ENCODE measurements at places on chromosomes 2 and 18.
A peak's percentile ranks its signal among the peaks of the same experiment; 100 is the strongest.

GRCh38 chr2:223316342-223316741 lies 264.4 kb downstream of the KCNE4 start:
- ATAC-seq = no peak

DNA sequence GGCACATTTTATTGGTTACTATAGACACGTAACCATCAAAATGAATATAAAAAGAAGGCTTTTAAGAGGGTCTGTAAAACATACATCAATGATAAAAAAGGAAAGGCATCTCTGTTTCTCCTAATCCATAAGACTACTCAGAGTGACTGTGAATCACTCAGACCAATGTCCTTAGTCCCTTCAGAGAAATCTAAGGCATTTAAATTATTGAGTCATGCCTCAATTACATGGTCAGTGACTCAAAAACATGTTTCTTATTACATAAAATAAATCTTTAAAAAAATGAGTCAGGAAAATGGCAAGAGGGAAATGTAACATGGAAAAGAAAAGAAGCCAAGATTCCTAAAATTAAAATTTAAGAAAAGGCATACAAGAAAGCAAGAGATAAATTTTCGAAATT lies 146.6 kb downstream of the ERBB4 start:
- no peak for ATAC-seq

DNA sequence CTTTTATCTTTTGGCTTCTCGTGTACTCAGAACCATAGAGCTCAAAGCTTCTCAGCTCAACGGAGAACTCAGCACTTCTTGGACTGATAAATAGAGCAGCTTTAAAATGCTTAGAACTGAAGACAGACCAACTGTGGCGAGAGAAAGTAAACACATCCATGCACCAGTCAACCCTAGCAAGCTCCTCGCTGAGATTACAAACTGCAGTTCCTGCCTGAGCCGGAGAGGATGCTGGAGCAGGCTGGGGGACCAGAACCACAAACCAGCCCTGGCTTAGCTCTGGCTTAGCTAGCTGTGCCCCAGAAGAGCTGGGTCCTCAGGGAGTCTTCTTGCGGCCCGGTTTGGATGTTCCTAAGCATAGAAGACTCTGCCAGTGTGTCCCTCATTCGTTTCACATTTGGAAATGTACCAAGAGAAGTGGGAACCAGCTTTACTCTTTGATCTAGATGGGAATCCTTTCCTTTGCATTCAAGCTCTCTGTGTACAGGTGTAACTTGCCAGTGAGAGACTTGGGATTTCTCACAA lies 5.6 kb downstream of the PAX8 start:
- ATAC-seq = peak; percentile 71

GRCh38 chr2:129347486-129348217 lies 631.8 kb upstream of the RAB6C start:
- peak; percentile 99 for ATAC-seq

GRCh38 chr2:45085487-45085886 lies 76.2 kb upstream of the SIX2 start:
- ATAC-seq = peak; percentile 16

DNA sequence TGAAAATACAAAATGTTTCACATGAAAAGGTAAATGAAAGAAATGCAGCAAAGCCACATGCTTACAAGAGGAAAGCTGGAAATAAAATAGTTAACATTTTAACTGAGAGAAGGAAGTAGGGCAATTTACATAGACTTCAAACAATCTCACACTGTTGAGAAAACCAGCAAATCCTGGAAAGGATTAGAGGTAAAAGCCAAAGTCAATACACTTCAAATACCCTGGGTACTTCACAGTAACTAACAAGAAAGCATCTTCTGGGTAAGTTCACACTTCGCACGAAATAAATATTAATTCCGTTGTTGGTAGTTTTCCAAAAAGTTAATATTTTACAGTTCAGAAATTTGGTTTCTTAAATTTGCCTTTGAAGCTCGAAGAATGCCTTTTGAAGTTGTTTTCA lies 3.5 kb upstream of the ERICH2 start:
- no peak for ATAC-seq

- ATAC-seq = no peak
Observed at GRCh38 chr2:126643431-126643830, 12.5 kb upstream of the GYPC start.

DNA sequence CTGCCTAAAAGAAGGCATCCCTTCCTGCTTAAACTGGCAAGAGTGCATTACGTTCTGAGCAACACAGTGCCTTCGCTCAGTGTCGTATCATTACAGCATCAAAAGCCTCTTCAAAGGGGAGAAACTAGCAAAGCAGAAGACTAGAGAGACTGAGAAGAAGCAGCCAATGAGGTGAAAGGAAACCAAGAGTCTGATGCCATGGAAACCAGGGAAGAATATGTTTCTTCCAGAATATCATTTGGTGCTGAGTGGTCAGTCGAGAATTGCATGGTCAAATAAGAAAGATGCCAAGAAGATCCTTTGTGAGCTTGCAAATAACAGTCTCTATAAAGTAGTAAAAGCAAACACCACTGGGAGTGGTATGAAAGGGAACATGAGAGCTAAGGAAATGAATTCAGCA lies 312.1 kb upstream of the CHST9 start:
- ATAC-seq = no peak

DNA sequence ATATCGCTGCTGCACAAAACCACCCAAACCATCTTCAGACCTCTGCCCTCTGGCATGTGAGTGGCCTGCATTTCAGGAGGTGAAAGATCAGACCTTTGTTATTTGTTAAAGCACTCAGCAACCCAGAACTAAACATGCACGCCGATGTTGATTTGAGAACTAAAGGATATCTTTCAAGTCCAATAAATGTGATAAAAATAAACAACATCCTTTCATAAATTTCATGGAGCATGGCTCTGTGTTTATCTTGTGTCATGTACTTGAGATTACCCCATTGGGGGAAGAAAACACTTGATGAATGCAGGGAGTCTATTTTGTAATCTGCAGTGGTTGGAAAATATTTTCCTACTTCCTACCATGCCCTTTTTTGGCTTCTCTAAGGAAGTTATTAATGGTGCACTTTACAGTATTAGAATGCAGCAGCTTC lies 70.8 kb upstream of the GATA6 start:
- no peak for ATAC-seq

DNA sequence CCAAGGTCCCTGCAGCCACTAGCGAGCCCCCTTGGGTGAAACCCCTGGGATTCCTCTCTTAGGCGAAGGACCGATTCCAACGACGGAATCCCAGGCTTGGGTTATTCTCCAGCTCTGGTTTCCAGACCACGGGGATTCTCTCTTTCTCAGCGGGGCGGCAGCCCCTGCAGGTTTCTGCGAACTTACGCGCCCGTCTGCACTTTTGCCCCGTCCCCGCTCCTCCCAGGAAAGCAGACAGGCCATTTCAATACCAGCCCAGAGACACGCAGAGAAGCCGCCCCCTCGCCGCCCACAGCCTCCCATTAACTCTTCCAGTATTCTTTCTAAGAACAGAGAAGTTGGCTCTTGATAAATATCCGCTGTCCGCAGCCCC lies 1.2 kb downstream of the CBLN2 start:
- no peak for ATAC-seq

DNA sequence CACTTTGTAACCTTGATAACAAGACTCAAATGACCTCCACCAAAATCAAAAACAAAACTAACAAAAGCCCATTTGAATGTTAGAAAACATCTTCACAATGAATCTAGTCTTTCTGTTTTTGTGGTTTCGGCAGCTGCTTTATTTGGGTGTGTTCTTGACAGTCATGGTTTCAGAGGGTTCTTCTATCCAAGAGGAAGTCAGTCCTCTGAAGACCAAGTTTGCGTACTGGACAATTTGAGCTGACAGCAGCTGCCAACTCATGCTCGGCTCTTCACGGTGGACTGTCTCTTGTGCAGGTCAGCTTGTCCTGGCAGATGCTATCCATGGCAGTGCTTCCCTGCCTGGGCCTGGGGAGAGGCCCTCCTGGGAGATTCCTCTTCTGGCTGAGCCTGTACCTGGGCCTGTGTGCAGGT lies 91.0 kb downstream of the TMEM17 start:
- no peak for ATAC-seq

GRCh38 chr18:63705401-63705800 lies 2.6 kb downstream of the SERPINB11 start:
- ATAC-seq = no peak

- ATAC-seq = no peak
Observed at GRCh38 chr2:85523062-85523902, 15.7 kb upstream of the MAT2A start.

DNA sequence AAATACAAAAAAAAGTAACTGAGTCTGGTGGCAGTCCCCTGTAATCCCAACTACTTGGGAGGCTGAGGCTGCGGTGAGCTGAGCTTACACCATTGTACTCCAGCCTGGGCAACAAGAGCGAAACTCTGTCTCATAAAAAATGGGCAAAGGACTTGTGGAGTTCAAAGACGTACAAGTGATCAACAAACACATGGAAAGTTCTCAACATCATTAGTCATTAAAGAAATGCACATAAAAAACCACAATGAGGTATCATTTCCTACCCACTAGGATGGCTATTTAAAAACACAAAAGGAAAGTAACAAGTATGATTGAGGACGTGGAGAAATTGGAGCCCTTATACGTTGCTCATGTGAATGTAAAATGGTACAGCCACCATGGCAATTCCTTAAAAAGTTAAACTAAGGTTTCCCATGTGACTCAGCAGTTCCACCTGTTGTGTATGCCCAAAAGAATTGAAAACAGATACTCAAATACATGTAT lies 52.3 kb downstream of the RAB10 start:
- ATAC-seq = no peak

GRCh38 chr18:75016025-75016717 lies 192.8 kb downstream of the PTGR3 start:
- ATAC-seq = peak; percentile 85

GRCh38 chr2:167827352-167828097 lies 419.9 kb downstream of the STK39 start:
- no peak for ATAC-seq

DNA sequence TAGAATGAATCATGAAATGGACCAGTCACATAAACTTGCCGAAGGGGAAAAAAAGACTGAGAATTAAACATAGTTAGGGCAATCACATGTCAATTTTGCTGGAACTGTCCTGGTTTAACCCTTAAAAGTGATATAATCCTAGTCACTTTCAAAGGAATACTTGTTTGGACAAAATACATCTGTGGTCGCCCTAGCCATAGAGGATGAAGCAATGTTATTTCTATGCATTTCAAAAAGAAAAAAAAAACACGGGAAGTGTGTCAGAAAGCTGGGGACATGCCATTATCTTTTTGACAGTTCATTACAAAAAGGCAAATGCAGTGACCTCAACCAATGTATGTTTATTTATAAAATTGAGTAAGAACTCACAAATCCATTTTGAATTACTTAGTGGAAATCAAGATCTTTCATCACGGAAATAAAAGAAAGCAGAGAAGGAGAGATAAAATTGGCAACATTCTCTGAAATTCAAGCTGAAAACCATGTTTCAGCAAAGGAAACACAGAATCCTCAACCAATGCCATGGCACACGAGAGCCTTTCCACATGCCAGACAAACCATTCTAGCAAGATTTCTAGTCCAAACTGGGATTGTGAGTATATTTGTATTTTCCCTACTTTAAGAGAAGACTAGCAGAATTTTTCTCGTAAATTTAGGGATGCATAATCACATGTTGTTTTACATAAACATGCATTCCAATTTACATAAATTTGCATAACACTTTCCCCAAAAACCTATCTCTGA lies 854.3 kb upstream of the ACVR2A start:
- no peak for ATAC-seq

- ATAC-seq = no peak
Observed at GRCh38 chr2:207670887-207671286, 40.6 kb upstream of the CCNYL1 start.

GRCh38 chr2:215486291-215487001 lies 50.6 kb upstream of the FN1 start:
- no peak for ATAC-seq

DNA sequence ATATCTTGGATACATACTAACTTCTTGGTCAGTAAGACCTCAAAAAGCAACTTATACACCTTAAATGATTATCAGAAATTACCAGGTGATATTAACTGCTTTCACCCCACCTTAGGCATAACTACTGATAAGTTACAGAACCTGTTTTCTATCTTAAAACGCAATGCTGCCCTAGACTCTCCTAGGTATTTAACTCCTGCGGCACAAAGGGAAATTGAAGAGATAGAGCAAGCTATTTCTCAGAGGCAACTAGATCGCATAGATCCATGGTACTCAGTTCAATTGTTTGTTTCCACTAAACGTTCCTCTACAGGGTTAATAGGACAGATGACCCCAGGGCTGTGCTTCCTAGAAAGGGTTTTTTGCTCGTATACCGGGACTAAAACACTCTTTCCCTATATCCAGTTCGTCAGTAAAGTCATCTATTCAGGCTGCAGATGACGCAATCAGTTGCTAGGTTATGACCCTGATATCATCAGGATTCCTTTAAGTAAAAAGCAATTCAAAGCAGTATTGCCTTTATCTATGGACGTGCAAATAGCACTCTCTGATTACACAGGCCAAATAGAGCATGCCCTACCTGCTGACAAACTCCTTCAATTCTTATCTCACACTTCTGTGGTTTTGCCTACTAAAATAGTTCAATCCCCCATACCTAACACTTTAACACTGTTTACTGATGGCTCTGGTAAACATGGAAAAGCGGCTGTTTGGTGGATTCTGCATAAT lies 62.3 kb upstream of the MYO3B start:
- ATAC-seq = no peak

- no peak for ATAC-seq
Observed at GRCh38 chr2:230969659-230970015, 26.3 kb upstream of the SPATA3 start.

DNA sequence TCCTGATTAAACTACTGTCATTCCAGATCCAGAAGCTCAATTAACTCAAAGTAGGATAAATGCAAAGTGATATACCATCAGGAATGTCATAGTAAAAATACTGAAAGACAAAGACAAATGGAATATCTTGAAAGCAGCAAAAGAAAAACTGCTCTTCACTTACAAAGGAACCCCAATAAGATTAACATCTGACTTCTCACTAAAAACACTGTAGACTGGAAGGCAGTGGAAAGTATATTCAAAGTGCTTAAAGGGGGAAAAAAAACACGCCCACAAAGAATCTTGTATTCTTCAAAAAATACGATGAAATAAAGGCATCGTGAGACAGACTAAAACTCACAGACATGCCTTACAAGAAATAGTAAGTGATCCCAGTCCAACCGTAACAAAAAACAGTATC lies 195.7 kb downstream of the DOK6 start:
- ATAC-seq = no peak

DNA sequence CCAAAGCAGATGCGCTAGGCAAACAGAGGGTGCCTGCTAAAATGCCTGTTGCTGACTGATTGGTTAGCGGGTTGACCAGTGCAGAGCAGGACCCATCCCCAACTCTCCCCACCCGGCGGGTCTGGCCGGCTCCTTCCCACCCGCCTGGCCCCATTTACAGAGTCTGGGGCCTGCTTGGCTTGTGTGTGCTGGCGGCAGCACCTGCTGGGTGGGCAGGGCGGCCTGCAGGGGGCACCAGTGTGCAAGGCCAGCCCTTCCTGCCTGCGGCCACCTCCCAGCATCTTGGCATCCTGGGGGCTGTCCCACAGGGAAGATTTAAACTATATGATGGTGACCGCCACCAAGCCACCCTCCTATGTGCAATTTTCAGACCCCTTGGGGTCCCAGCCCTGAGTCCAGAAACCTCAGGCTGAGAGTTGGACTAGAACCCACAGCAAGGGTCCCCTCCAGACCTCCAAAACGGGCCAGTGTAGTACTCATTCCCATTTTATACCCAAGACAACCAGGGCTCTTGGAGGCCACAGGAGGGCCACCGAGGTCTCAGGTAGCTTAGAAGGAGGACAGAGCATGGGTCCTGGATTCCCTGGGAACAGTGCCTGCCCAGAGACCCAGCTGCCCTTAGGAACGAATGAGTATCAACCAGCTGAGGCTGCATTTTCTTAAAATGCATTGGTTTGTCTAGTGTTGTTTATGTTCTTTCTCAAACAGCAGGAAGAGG lies 173.6 kb downstream of the SMAD7 start:
- peak; percentile 73 for ATAC-seq

Data from stimulated activated memory B cell treated with anti-CD40 and anti-IgM and Interleukin-4, amounts not matched to agents 10 μg/mL and 1 μg/mL and 100 μg/mL, for 72 hours (primary cell).